ENCODE measurements at places on chromosomes 5 and 9.

DNA sequence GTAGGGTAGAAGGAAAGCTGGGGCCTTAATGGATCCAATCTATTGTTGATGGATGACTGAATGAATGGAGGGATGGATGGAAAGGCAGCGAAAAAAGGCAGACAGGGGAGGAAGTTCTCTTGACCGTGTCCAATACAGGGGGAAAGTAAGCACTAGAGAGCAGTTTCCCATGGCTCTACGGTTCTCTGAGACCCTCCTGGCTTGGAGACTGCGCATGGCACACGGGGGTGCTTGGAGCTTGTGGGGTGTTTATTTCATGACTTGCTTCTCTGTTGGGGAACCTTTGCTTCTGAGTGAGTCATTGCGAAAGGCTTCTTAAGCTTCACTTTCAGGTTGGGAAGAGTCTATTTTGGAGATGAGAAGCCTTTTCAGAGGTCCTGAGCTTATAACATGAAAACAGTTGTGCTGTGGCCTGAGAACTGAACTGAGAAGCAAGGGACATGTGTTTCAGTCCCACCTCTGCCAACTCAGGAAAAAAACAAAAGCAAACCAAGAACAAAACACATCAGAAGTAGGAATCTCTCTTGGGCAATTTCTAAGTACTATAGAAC, 12.8 kb upstream of the TEX48 start:
- no peak for DNase-seq

DNA sequence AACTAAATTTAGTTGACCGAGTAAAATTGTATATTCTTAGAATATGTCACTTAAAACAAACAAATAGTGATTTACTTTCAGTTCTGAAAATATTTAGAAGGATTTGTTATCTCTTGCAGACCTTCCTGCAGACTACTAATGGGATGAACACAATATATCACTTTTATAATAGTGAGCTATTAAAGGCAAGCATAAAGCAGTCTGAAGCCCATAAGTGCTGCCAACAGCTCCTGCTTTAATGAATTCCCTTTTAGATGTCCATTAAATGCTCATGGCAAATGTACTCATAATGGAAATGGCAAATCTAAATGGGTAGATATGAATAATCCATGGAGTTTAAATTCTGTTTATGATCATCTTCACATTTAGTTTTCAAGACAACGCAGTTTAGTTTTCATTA, 170.2 kb downstream of the RANBP17 start:
- no peak for DNase-seq

- DNase-seq, result no peak
Measured at GRCh38 chr9:93134740-93135444, 841 bp upstream of the NINJ1 start.

DNA sequence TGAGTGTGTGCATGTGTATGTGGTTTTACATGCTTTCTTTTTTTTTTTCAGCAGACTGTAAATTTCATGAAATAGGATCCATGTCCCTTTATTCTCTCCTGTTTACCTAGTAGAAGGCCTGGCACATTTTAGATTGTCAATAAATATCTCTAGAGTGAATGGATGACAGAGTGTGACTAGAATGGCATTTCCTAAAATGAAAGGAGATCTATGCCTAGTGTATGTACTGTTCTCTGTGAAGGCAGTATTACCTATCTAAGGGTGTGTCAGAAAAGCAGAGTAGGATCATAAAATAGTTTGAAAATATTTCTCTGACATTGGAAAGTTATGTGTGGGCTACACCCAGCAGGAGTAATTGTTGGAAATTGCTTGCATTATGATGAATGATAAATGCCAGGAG, 1876.0 kb upstream of the C9orf72 start:
- DNase-seq, result peak; percentile 25

DNA sequence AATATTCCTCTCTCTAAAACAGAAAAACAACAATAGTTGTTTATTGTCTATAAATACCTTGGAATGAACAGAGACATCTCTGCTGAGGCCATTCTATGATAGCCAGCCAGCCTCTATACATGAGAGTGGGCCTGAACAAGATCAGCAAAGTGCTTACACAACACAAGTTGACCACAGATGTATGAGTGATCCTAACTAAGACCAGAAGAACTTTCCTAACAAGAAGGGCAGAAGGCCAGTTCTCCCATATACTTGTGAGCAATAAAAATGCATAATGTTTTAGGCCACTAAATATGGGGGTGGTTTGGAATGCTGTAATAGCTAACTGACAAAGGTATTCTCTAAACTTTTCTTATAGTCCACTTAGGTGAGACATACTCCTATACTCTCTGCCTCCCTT, 345.7 kb downstream of the SPATA31D1 start:
- no peak for DNase-seq

GRCh38 chr9:4680750-4681149, 1.4 kb downstream of the CDC37L1 start:
- DNase-seq, result no peak

GRCh38 chr5:91272858-91273257, 110.3 kb downstream of the ARRDC3 start:
- no peak for DNase-seq

DNA sequence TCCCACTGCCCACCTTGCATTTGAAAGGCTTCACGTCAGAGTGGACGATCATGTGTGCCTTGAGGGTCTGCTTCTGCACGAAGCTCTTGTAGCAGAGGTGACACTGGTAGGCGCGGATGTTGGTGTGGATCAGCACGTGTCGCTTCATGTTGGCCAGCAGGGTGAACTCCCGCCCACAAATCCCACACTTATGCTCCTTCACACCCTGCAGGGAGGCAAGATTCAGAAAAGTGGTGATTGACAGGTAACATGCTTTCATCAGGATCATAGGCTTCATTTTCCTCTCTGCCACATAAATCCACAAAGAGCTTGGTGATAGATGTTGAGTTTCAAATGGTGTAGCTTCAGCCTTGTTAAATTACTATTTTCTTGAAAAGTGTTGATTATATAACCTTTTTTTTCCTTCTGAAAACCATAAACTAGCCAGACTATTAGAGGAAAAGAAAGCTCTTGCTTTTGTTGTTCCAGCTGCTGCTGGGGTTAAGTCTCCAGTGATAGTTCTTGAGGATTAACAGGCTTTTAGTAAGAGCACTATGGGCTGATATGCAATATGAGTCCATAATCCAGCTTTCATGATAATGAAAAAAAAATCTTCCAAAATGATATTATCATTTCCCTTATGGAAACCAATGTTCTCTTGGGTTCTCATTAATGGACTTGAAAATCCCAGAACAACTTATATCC, 50.7 kb downstream of the ZNF366 start:
- DNase-seq, result no peak

- DNase-seq, result no peak
Measured at GRCh38 chr5:88732181-88732633, 150.8 kb downstream of the MEF2C start.

Measured in NCI-H1694 treated with DMSO at 0.1 percent for 48 hours (cell line).